WTC11 (cell line): ENCODE measurements at places on chromosomes 2 and 18. TPM values are rescaled to one million over a fixed set of nuclear protein-coding genes. Genes with fewer than 3 reads are reported as not detected.

GALNT5 gene
- total RNA-seq = 0.17 to 0.34 TPM (median 0.32 TPM) in 3 replicates

ABCG8 gene
- total RNA-seq = 0.23 to 0.25 TPM in 2 of 3 replicates, not detected in the other

PCARE gene
- not detected in 3 replicates for total RNA-seq

ASXL3 gene
- total RNA-seq = 0.35 to 0.76 TPM (median 0.66 TPM) in 3 replicates

FLACC1 gene
- 0.17 to 0.62 TPM (median 0.23 TPM) in 3 replicates for total RNA-seq

PTPRN gene
- total RNA-seq = 3.8 to 5.7 TPM (median 5.2 TPM) in 3 replicates

HOXD13 gene
- not detected in 3 replicates for total RNA-seq

ALK gene
- total RNA-seq = 0.09 to 0.11 TPM in 2 of 3 replicates, not detected in the other

MPP4 gene
- total RNA-seq = not detected in 3 replicates

EGR4 gene
- total RNA-seq = 0.09 to 0.14 TPM (median 0.13 TPM) in 3 replicates

NCKAP5 gene
- total RNA-seq = 0.50 to 0.82 TPM (median 0.55 TPM) in 3 replicates

HIBCH gene
- 26.5 to 32.2 TPM (median 29.6 TPM) in 3 replicates for total RNA-seq

AKAIN1 gene
- not detected in 3 replicates for total RNA-seq

FAM237A gene
- total RNA-seq = not detected in 3 replicates

MOCOS gene
- total RNA-seq = 4.2 to 5.3 TPM (median 4.8 TPM) in 3 replicates

RAD51AP2 gene
- 0.26 to 0.37 TPM (median 0.30 TPM) in 3 replicates for total RNA-seq
